ENCODE measurements at places on chromosomes 5 and 9.

DNA sequence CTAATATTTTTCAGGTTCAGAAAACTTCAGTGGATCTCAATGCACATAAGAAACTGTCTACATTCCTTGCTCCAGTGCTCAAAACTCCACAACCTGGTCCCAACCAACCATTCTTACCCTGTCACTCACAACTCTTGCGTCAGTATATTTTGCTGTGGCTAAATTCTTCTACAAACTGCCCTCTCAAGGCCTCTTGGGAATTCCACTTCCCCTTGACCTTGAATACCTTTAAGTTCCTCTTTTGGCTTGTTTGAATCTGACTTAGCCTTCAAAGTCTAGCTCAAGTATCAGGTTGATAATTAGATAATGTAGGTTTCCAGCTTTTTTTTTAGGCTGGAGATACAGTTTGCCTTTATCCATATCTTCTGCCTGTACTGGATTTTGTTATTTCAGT is 128.3 kb downstream of the SLF1 start:
- no peak for DNase-seq

GRCh38 chr9:97748525-97748924 is 51.4 kb upstream of the XPA start:
- no peak for DNase-seq

GRCh38 chr9:112091810-112092209 is 83.3 kb downstream of the SUSD1 start:
- DNase-seq: peak; percentile 56

GRCh38 chr5:143979044-143979690 is 167.2 kb downstream of the HMHB1 start:
- DNase-seq: no peak

GRCh38 chr5:3595006-3595961 is at the start of gene IRX1:
Gene IRX1 (plus strand): TSS chr5:3595832. CDS start chr5:3596106, 274 bp downstream.
- DNase-seq: peak; percentile 10

DNA sequence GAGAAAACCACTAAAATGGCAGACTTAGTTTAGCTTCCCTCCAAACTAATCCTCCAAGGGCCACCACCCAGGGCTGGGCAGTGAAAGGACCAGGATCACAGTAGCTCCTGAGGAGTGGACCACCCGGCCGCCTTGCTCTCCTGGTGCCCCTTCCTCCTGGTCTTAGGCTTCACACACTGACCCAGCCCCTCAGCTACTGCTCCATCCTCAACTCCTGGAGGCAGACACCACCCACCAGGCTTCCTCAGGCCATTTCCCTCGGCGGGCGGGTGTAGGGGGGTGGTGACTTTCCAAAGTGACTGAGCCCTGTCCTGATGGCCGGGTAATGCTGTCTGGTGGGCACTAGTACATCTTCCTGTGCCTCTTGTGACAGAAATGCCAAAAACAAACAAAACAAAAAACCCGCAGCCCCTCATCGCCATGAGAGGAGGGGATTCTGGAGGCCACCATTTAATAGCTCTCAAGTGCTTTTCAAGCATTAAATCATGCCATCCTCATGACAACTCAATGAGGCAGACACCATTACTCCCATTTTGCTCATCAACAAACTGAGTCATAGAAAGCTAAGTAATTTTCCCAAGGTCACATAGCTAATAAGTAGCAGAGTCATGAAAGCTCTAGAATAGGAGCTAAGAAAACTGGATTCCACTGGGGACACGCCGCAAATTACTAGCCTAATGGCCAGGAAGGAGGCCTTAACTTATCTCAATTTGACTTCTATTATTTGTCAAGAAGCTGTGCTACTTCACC is 91.3 kb upstream of the LRRTM2 start:
- no peak for DNase-seq

GRCh38 chr5:113527746-113528145 is 14.3 kb downstream of the YTHDC2 start:
- no peak for DNase-seq

- DNase-seq: no peak
These were observed 8.1 kb downstream of the SPINK14 start for GRCh38 chr5:148176480-148176879.

GRCh38 chr9:24602693-24603352 is 57.1 kb upstream of the IZUMO3 start:
- DNase-seq: no peak

- no peak for DNase-seq
These were observed 237.1 kb downstream of the DMRTA1 start for GRCh38 chr9:22683700-22684075.

DNA sequence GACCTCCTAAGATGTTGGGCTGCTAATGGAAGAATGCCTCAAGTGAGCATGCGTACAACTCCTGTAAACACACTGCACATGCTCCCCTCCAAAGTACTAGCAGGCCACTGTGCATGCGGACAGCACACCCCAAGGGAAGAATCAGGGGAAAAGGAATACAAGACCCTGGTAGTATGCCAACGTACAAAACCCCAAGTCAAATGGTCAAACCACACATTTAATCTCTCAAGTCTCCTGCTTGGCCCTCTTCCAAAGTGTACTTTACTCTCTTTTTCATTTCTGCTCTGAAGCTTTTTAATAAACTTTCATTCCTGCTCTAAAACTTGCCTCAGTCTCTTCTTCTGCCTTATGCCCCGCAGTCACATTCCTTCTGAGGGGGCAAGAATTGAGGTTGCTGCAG is 466.4 kb downstream of the DMRTA1 start:
- DNase-seq: no peak

GRCh38 chr9:22142671-22143070 is 133.6 kb upstream of the CDKN2B start:
- no peak for DNase-seq

- no peak for DNase-seq
These were observed 206.6 kb downstream of the MAT2B start for GRCh38 chr5:163712011-163712410.

DNA sequence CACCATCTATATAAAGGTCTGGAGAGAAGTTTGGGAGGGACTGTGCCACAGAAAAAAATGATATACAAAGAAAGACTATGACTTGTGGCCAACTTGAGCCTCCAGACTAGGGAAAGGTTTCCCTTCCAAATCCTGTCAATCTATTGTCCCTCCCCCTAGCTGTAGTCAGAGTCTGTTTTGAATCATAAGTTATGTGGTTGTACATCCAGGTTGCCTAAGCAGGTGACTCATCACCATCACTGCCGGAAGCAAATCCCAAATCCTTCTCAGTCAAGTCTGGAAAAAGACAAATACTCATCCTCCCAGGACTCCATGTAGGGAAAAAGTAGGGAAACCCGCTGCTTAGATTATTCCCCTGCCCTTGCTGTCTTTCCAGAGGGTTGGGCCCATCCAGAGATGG is 235.7 kb downstream of the CDK5RAP2 start:
- DNase-seq: no peak

DNA sequence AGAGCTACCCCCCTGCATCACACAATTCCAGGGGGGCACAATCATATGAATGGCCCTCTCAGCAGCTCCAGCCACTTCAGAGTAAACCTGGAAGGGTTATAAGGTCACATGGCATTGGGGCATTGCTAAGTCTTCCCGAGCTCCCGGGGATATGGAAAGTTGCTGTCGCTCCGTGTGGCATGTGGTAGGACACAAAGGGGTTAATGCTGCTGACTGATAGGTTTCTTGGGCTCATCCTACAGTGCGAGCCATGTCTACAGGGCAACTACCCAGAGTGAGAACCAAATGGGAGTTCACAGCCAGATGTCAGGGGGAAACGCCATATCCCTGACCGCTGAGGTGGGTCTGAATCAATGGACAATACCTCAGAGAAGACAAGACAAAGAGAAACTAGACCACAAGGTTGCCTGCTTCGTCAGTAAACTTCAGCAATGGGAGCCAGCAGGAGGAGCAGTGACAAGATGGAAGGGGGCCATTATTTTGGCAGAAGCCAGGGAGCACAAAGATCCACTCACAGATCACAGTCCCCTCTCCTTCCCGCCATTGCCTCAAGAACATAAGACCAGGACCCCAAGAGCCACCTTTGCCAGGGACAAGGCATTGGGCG is 52.4 kb upstream of the SHISAL2B start:
- no peak for DNase-seq

GRCh38 chr5:78896132-78896531 is 89.0 kb downstream of the ARSB start:
- no peak for DNase-seq

GRCh38 chr9:121564504-121565260 is 65.0 kb upstream of the GGTA1 start:
- no peak for DNase-seq

- DNase-seq: no peak
These were observed 29.8 kb downstream of the NR4A3 start for GRCh38 chr9:99851500-99851822.

DNA sequence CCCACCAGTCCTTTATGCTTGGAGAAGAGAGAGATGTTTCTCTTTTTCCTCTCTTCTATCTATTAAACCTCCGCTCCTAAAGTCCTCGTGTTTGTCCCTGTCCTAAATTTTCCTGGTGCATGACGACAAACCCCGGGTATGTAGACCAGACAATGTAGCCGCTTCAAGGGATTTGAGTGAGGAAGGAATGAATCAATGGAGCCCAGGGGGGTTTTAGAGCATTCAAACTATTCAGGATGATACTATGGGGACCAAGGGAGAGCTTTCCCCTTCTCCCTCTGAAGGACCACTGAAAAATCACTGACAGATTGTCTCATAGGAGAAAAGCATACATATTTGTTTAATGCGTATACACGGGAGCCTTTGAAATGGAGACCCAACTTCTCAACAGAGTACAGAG is 18.4 kb downstream of the CEL start:
- DNase-seq: no peak

DNA sequence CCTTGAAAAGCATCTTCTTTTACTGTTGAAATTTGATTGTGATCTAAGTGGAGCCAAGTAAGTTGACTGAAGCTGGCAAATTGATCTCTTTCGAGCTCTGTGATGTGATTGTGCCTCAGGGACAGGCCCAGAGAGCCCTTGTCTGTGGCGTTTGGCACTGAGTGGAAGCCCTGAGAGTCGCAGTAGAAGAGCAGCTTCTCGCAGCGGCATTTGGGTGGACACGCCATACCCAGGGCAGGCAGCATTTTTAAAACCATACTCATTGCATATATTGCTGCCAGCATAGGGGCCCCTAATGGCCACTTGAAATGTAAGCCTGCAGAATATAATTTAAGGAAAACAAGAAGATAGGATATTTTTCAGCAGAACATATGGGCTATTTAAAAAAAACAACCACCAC is 894 bp downstream of the LRRTM2 start:
- peak; percentile 50 for DNase-seq

GRCh38 chr9:90307891-90308290 is 334.7 kb downstream of the DIRAS2 start:
- no peak for DNase-seq

- DNase-seq: no peak
These were observed 6.9 kb downstream of the NOL6 start for GRCh38 chr9:33466565-33467495.

Data from hippocampal formation (tissue), 2 donors.